ENCODE measurements at places on chromosomes 5 and 9.
A peak's percentile ranks its signal among the peaks of the same experiment; 100 is the strongest.

DNA sequence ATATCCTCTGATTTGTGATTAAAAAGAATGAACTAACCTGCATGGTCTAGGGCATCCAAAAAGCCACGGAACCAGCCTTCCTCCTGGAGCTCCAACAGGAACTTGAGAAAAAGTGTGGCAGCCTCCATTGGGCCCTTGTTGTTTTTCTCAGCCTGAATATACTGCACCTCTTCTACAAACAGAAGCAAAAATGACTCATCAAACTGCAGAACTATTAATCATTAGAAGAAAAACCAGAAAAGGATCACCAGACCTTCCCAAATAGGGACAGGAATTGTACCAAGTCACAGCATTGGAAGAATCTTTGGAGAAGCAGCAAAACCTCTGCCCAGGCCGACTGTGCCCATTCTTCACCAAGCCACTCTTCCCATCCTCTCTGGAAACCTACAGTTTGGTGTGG lies 25.2 kb downstream of the RIGI start:
- DNase-seq, result no peak

GRCh38 chr9:126117158-126117425 lies 209.5 kb upstream of the MVB12B start:
- DNase-seq, result no peak

- no peak for DNase-seq
Measured at GRCh38 chr5:138603249-138603920, 28.2 kb upstream of the HSPA9 start.

GRCh38 chr5:152593388-152593787 lies 188.3 kb upstream of the NMUR2 start:
- no peak for DNase-seq

DNA sequence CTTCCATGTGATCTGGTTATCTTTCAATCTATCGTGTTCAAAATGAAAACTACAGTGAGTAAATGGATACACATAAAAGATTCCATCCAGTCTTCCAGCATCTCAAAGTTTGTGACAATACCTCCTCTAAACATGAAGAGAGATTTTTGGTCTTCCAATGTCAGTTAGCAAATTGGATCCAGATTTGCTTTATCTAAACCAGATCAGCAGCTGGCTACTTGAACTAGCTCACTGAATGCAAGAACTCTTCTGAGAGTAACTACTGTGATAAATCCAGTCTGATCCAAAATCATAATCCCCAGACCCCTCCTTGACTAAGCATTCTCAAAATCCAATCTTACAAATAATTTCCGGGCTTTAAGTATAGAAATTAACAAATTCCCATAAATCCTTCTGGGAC lies 2177.9 kb upstream of the C9orf72 start:
- no peak for DNase-seq

DNA sequence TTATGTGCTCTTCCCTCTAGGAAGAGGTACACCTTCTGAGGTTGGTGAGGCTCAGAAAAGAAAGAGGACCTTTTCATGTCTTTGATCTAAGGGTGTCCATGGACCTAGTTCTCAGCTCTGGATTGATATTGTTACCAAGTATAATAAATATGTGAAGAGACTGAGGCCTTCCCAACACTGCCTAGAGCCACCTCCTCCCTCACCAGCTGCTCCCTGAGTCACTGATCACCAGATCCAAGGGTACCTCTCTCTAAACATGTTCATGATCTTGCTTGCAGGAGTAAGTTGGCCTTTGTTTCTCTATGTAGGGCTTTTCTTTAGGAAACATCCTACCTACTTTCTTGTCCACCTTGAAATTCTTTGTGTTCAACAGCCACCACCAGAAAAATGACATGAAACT lies 218.8 kb upstream of the ADRA1B start:
- no peak for DNase-seq

- no peak for DNase-seq
Measured at GRCh38 chr9:35967042-35967441, 9.1 kb upstream of the OR2S2 start.

DNA sequence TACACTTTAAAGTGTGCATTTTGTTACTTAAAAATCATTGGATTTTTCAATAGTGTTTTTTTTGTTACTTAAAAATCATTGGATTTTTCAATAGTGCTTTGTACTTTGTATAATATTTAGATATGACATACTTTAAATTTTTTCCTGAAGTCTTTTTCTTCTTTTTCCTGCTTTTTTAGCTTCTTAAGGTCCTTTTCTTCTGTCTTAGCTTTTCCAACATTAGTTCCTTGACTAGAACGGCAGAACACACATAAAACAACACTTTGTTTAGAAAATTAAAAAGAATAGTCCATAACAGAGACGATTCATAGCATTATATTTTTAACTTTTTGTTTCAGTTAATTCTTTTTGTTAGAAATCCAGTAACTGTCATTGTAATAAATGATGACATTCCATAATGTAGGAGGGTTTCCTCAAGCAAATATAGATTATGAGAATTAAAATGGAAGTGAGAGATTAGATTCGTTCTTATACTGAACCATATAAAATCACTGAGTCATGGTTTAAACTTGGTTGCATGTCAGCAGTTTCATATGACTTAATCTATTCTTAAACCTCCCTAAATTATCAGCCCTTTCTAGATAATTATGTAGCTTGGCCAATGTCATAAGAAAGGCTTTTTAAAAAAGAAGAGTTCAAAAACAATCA lies 45.3 kb upstream of the RICTOR start:
- DNase-seq, result no peak

- no peak for DNase-seq
Measured at GRCh38 chr5:62000646-62001045, 305.4 kb upstream of the KIF2A start.

DNA sequence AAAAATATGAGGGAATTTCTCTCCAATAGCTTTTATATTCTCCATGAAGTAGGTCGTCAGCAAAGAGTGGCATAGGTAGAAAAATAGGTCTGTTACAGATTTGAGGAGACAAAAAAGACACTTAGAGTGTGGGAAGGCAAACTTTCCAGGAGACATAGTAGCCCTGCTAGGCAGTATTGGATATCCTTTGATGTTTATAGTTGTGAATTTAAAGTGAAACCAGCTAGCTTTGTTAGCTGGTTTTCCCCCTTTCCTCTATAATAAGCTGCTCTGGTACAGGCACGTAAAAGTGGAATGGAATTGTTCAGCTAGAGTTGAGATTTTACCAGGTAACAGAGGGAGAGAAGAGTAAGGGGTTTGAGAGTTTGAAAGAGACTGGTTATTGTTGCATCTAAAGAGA lies 17.1 kb upstream of the APC start:
- no peak for DNase-seq

DNA sequence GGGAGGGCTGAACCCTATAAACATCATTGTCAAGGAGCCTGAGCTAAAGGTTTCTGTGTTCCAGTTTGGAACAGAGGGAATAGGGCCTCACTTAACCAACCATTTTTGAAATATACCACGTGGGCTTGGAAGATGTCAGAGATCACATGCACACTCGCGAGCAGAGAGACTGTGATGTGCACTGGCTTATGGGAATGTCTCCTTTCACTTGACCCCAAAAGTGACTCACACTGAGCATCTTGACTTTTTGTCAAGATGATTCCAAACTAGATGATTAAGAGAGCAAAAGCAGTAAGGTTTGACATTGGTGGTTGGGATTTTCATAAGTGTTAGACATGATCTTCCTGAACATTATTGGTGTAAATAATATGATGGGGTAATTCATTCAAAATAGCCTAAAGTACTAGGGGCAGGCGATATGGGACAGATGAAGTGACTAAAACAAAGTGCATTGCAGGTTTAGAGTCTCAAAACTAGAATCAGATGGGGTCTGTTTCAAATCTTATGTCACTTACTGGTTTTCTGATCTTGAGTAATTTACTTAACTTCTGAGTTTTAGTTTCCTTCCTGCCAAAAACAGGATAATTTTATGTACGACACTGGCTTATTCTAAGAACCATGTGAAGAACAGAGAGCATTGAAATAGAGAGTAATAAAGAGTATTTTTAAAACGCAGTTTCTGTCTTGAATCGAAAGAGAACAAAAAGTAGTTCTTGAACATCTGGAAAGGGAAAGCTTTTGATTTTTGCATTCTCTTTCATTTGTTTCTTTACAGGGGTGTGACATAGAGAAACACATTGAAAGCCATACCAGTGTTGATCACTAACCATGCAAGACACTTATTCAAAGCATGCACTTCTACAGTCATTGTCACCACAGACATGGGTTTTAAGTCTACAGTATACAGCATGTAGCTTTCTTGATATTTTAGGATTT lies 383.0 kb downstream of the DIRAS2 start:
- DNase-seq, result peak; percentile 10

DNA sequence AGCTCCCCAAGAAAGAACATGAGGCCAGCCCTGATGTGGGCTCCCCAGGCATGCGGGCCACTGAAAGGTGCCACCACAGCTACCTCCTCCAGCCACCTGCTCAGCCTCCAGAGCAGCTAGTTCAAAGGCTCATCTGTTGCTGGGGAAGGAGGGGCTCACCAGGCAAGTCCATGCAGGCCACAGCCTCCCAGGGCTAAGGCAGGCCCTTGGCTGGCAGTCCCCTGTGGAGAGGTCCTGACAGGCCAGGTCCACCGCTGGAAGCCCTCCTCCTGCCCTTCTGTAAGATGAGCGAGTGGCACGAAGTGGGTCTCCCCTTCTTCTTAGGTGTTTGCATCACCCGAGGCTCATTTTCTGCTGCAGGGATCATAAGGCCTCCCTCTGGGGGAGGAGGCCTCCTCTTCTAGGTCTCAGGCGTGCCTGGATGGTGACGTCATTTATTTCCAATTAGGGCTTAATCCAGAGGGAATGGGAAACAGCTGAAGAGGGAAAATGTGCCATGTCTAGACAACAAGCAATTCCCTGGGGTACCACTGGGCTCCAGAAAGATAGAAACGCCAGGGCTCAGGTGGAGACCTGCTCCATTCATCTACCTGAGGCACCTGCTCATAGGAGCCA lies 91.6 kb downstream of the CFAP90 start:
- no peak for DNase-seq

- no peak for DNase-seq
Measured at GRCh38 chr9:114656301-114656700, 1.3 kb downstream of the TEX53 start.

DNA sequence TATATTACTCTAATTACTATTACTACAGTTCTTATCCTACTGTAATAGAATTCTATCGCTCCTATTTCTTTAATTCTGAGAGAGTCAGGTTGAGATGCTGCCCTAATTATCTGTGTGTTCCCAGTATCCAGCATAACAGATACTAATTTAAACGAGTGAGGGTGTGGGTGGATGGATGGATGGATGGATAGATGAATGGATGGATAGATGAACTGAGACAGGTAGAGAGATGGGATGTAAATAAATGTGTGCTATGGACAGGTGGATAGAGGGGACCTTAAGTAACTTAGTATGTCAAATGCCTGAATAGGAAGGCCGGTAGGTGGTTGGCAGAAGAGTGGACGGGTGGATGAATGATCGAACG lies 143.6 kb upstream of the ADRA1B start:
- DNase-seq, result no peak

DNA sequence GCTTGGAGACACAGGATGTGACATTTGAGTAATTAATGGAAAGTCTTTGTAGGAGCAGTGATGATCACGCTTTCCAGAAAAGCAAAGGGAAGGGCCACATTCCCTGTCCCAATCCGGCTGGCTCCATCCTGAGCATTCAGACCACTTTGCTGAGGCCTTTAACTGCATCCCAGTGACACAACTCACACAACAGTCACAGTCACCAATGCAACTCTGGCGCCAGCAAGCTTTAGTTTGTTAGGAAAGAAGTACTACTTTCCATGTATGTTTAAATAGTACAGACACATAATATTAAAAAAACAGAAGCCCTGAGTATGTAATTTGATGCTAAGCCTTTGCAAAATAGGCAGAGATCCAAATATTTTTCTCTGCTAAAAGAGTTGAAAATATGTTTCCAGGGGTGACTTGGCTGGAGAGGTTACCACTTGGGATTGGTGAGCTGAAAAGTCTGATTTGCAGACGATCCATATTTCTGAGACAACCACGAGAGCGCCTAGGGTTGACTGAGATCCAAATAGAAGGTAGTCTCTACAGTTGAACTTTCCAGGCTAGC lies 31.7 kb upstream of the GAS1 start:
- DNase-seq, result no peak

DNA sequence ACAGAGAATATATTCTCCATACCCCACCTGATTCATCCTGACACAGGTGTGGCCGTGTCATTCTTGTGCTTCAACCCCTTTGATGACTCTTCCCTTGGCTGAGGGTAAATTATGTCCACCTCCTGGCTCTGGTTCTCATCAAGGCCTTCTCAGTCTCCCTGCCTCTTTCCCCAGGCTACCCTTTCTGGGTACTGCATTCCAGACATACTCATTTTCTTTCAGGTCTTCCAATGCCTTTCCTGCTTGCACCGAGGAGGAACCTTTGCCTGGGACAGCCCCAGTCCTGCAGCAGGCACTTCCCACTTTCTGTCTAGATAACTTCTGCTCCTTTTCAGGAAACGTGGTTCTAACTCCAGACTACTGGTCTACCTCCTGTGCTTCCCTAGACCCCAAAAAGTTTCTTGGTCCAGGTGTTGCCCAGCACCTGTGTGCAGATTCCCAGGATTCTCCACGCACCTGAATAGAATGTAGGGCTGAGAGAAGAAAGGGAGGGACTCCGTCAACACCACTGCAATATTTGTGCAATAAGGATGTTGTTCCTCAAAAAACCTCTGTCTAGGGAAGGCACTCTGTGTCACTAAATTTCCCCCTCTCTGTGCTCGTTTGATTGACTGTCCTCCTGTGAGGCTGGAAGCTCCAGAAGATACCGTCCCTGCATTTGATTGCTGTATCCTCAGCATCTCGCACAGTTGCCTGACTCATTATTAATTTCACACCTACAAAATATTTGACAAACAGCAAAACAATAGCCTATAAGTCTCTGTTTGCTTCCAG lies 255.4 kb upstream of the NFIL3 start:
- no peak for DNase-seq

GRCh38 chr5:171520300-171521174 lies 101.1 kb downstream of the FGF18 start:
- DNase-seq, result no peak

GRCh38 chr5:91098541-91098940 lies 284.6 kb downstream of the ARRDC3 start:
- DNase-seq, result no peak

GRCh38 chr5:18375641-18376040 lies 741.4 kb downstream of the TAF11L14 start:
- no peak for DNase-seq

DNA sequence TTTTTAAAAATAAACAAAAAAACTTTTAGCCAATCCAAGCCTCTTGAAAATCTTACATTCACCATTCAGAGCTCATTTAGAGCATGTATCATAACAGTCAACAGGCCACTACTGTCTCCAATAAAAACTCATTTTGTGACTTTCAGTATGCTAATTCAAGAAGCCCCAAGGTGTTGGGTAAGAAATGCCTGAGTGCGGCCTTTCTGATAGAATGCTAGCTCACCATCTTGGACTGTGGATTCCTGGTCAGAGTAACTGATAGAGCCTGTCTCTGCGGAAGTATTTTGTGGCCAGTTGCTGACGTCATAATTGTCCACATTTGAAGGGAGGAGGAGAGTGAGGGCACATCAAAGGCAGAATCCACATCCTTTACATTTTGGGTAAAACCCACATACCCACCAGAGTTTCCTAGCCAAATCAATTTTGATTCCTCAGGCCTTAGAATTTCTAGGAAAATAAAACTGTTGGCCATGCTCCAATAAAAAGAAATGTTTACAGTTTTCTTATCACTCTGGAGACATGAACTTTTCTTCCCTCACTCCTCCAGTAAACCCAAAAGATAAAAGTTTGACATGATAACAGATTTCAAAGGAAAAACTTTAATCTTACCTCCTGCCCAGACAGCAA lies 41.1 kb upstream of the ERCC6L2 start:
- DNase-seq, result no peak

- no peak for DNase-seq
Measured at GRCh38 chr5:91420879-91421278, 37.8 kb upstream of the ARRDC3 start.

Data from GM06990 (cell line).